ENCODE measurements at places on chromosomes 3 and 15. TPM values are rescaled to one million over a fixed set of nuclear protein-coding genes. Genes with fewer than 3 reads are reported as not detected.
A peak's percentile ranks its signal among the peaks of the same experiment; 100 is the strongest.

DNA sequence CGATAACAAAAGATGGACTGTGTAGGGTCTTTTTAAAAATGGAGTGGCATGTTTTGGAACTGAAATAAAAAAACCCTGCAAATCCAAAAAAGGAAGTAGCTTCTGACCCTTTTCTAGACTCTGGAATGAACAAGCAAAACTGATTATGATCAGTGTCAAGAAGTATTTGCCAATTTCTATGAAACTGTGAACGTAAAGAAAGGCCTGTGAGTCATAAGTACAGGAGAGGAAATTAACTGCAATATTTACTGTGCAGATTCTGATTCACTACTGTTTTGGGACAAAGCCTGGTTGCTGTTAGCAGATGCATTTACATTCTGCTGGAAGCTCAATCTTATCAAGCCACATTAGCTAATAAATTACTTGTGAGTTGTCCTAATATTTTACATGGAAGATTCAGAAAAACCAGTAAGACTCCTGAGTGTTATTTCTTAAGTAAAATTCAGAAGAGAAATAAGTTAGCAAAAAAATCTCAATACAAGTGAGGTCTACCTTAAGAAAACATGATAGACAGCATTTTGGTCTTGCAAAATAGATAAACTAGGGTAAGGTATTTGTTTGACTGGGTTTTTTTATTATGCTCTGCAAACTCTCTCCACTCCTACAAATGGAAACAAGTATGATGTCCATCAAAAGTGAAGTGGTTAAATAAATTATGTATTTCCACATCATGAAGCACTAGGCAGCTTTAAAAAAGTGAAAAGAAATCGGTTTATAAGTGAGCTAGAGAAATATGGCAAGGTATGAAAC lies 90.2 kb upstream of the LMOD3 start:
- DNase-seq: no peak

DNA sequence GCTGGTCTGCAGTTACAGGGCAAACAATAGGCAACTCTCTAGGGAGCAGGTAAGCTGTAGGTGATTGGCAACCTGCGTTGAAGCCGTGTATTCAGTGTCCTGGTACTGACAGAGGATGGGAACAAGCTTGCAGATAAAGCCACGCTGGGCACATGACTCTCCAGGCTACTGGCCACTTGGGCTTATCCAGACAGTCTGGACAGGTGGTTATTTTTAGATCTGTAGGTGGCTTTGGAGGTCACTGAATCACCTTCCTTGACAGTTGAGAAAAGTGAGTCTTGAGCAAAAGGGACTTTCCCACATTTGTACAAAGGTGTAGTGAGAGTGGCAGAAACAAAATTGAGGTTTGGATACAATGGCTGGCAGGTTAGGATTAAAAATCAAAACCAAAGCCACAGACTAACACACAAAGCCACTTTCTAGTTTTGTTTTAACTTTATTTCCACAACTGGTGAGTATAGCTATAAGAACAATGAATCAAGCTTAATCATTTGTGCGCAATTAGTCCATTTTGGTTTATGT lies 22.3 kb upstream of the IL1RAP start:
- DNase-seq: no peak

- no peak for DNase-seq
Measured at GRCh38 chr3:108471426-108471825, 39.0 kb downstream of the MYH15 start.

DNA sequence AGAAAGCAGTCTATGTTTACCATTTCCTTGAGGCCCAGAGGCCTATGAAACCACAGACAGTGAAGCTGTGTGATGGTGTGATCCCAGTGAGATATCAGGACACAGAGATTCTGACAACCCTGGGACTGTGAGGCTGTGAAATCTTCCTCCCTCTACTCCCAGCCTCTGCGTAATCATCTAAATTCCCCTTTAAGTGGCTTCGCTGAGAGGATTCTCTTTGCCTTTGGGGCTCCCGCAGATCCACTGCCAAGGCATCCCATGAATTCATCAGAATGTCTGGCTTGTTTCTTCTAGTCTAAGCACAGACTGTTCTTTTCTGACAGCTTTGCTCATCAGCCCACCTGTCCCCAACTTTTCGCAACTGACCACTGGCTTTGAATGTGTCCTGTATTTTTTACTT lies 901.2 kb upstream of the NR2F2 start:
- DNase-seq: no peak

- no peak for DNase-seq
Measured at GRCh38 chr3:45002720-45003119, 23.4 kb upstream of the CLEC3B start.

- DNase-seq: no peak
Measured at GRCh38 chr3:186949281-186949982, 19.1 kb downstream of the ST6GAL1 start.

DNA sequence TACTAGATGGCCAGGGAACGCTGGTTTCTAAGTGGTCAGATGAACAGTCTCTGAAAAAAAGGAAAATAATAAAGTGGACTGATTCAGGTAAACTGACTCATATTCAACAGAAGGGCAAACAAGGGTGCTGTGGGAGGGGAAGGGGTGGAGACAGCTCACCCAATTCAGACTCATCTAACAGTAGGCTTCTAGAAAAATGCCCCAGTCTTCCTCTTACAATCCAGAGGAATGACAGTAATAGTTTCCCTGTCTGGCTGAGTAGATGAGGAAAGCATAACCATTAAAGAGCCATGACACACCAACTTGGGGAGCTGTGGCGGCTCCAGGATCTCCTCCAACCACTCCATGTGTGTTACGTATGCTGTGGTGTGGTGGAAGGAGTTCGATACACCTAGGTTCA lies 231.4 kb upstream of the UMPS start:
- DNase-seq: no peak

GRCh38 chr3:42276141-42277132 lies 10.5 kb upstream of the CCK start:
- DNase-seq: no peak

DNA sequence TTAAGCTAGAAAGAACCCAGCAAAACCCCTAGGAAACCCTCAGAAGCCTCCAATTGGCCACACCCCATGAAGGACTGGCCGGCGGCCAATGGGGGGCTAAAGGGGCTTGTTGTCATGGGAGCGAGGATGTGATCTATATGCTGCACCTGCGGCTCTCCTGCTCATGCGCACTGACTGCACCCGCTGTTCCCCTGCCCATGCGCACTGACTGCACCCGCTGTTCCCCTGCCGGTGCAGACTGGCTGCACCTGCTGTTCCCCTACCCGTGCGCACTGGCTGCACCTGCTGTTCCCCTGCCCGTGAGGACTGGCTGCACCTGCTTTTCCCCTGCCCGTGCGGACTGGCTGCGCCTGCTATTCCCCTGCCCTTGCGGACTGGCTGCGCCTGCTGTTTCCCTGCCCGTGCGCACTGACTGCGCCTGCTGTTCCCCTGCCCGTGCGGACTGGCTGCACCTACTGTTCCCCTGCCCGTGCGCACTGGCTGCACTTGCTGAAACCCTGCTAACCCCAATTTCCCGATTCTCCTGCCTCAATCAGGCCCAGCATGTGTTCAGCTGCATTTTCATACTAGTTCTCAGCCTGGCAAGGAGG lies 16.8 kb upstream of the MCCC1 start:
- DNase-seq: no peak

DNA sequence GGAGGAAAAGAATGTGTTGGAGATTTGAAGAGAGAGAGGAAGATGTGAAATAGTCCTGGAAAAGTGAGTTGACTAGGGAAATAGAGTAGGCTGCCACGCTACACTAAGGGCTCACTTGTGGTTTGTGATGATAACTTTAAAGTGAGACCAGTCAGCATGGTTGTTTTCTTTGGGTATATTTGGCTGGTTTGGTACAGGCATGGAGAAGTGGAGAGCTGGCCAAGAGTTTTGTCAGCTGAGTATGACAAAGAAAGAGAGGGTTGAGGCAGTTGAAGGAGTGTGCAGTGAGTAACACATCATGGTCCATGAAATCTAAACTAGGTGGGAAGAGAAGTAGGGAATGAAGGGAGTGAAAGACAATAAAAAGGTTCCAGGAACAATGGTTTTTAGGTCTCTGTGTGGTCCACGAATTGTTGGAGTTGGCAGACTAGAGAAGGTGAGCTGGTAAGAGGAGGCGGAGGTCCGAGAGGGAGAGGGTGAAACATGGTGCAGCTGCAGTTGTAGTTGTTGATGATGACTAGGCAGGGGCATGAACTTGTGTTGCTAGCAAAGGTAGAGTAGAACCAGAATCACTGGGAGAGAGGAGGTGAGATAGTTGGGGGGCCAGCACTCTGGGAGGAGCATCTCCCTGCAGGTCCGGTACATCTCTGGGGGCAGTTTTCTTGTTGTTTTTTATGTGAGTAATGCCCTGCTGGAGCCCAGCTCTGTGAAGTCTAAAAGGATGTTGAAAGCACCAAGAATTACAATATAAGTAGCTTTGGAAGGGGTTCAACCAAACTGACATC lies 21.0 kb downstream of the ZNF80 start:
- DNase-seq: no peak

GRCh38 chr15:92934716-92935115 lies 34.6 kb downstream of the CHD2 start:
- DNase-seq: no peak

- no peak for DNase-seq
Measured at GRCh38 chr15:88337993-88338392, 81.5 kb upstream of the NTRK3 start.

DNA sequence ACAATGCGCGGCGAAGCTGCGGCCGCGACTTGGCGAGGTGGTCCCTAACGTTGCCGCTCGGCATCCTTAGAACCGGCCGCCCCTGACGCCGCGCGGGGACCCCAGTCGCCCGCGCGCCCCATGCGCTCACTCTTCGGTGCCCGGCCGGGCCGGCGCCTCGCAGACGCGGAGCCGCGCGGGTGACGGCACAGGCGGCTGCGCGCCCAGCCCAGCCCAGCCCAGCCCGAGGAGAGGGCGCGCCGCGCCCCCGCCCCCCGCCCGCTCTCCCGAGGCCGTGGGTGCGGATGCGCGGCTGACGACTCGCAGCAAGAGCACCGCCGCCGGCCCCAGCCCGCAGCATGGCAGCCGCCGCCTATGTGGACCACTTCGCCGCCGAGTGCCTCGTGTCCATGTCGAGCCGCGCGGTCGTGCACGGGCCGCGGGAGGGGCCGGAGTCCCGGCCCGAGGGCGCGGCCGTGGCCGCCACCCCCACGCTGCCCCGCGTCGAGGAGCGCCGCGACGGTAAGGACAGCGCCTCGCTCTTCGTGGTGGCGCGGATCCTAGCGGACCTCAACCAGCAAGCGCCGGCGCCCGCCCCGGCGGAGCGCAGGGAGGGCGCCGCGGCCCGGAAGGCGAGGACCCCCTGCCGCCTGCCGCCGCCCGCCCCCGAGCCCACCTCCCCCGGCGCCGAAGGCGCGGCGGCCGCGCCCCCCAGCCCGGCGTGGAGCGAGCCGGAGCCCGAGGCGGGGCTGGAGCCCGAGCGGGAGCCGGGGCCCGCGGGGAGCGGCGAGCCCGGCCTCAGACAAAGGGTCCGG lies 437 bp downstream of the KLF13 start:
- no peak for DNase-seq

DNA sequence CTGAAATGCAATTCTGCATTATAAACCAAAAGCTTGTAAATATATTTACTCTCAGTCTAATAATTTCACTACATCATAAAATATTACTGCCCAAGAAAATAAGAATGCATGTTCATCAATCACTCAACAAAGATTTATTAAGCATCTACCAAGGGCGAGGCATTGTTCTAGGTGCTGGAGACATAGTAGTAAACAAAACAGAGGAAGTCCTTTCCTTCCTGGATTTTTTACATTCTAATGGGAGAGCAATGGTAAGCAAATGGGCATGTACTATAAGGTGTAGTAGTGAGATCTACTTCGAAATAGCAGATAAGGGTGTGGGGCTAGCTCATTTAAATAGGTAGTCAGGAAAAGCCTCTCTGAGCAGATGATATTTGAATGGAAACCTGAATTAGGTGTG lies 10.8 kb upstream of the ZFYVE19 start:
- no peak for DNase-seq

DNA sequence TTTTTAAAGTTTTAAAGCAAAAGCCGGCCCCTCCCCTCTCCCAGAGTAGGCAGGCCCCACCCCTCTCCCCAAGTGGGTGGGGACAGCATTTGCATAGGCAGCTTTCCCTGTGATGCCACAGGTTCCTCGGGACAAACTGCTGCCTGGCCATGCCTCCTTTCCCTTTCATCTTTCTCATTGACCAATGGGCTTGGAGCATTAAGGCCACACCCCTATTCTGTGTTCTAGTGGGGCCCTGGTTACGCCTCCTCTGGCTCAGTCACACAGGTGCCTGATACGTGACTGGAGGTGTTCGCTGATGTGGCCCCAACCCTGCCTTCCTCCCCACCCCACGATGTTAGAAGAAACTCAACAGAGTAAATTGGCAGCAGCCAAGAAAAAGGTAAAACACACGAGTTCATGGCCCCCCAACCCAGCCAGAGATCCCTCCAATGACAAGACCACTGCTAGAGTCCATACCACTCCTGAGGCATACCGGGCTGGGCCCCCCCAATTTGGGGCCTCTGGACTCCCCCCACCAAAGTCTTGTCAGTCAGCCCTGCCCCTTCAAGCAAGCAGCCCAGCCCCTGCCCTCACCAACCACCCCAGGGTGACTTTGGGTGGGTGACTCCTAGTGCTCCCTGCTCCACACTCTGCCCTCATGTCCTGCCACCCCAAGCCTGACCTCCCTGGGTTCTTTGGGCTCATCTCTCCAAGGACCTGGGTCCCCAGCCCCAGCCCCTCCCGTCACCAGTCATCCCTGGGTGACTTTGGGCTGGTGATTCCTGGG lies 62.8 kb upstream of the CSPG4 start:
- peak; percentile 65 for DNase-seq

DNA sequence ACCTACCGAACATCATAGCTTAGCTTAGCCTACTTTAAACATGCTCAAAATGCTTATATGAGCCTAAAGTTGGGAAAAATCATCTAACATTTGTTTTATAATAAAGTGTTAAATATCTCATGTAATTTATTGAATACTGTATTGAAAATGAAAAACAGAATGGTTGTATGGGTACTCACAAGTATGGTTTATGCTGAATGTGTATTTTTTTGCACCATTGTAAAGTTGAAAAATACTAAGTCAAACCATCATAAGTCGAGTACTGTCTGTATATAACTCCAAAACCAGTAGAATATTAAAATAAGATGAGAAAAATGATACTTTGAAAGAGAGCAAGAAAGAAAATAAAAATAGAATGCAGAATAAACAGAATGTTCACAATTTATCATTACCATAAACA lies 115.7 kb downstream of the ZNF280D start:
- DNase-seq: no peak

DNA sequence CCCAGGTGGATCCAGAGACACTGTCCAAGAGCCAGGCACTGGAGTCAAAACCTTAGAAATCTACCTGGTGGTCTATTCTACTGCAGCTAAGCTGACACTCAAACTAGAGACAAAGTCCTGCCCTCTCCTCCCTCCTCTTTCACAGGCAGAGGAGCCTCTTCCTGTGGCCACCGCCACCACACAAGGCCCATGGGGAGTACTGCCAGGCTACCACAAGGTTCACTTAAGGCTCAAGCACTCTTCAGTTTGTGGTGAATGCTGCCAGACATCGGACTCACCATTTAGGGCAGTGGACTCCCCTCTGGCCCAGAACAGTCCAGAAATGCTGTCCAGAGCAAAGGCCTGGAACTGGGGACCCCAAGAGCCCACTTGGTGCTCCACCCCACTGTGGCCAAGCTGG lies 160.9 kb downstream of the ADAMTS17 start:
- DNase-seq: peak; percentile 41

Gene ACKR2
- total RNA-seq: 5.6 TPM

Gene TRIM42
- not detected for total RNA-seq

Gene SCN5A
- 0.58 TPM for total RNA-seq

Gene MME
- 138 TPM for total RNA-seq

Measured in mesenteric fat pad (tissue), 1 donor.